ENCODE measurements at places on chromosomes 2 and 18.

- no peak for DNase-seq
Observed at GRCh38 chr2:15092181-15092580, 459.7 kb downstream of the LRATD1 start.

GRCh38 chr2:108924580-108925251 lies 64.3 kb downstream of the EDAR start:
- DNase-seq = no peak

GRCh38 chr2:164840930-164841718 lies 499 bp downstream of the COBLL1 start:
- no peak for DNase-seq

DNA sequence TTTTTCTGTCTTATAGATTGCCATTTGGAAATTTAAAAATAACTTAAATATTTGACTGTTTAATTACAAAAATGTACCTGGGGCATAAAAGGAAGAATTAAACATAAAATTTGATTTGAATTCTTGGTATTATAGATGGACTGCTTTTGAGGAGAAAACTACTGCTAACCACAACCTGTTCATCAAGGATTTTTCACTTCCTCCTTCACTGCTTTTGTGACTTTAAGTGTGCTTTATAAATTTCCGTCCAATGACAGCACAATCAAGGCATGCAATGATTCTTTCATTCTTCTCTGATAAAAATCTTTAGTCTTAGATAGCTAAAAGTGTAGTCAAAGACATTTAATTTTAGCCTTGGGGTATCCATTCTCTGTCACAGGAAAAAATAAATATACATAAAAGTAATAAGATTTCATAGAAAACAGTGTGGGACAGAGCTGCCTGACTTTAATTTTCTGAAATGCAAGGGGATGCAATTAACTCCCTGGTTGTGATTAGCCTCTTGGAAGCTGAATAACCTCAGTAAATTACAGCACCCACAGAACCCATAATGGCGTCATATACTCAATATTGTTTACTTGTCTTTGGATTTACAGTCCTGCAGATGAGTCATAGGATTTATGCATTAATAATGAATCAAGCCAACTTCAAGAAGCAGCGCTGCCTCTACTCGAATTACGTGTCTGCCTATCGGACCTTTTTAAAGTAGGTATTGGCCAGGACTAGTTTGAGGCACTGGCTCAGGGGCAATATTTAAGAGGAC lies 587.9 kb downstream of the NRXN1 start:
- DNase-seq = peak; percentile 87

DNA sequence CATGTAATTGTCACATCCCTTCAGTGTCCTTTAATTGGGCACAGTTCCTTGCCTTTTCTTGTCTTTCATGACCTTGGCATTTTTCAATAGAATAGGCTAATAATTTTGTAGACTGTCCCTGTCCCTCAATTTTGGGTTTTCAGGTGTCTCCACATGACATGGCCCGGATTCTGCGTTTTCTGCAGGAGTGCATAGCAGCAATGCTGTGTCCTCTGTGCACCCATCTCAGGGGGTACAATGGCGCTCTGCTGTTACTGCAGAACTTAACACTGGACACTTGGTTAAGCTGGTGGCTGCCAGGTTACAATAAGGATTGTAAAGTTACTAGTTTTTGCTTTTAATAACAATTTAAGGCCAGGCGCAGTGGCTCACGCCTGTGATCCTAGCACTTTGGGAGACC lies 51.3 kb downstream of the INPP5D start:
- no peak for DNase-seq

- DNase-seq = no peak
Observed at GRCh38 chr2:217790195-217790594, 212.6 kb downstream of the TNS1 start.

DNA sequence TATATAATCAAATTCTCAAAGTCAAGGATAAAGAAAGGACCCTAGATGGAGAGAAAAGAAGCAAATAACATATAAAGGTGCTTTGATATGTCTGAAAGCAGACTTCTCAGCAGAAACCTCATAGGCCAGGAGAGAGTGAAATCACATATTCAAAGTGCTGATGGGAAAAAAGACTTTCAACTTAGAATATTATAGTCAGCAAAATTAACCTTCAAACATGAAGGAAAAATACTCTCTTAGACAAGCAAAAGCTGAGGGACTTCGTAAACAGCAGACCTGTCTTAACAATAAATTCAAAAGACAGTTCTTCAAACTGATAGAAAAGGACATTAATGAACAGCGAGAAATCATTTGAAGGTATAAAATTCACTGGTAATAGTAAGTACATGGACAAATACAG lies 107.2 kb upstream of the KCNH7 start:
- DNase-seq = no peak

DNA sequence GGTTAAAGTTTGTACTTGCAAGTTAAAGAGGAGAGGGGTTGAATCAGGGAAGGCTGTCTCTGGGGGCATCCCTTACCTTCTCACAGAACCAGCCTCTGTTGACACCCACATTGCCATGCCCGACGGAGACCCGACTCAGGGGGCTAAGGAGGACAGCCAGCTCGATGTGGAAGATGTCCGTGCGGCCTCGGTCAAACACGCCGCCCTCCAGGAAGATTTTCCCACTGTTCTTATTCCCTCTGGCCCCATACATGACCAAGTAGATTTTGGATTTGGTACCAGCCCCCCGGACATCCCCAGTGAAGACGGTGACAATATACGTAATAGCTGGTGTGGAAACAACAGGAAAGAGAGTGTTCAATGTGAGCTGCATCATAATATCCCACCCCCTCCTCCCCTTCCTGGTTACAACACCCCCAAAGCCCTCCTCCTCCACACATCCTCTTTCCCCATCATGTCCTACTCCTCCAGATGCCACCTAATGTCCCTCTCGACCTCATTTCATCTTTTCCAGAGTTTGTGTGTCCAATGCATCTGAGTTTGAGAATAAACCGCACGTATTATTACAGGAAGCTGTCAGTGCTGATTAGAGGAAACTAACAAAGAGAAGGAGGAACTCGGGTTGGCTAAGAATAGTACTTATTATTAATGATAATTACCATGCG lies 55.7 kb downstream of the LOXHD1 start:
- DNase-seq = no peak

DNA sequence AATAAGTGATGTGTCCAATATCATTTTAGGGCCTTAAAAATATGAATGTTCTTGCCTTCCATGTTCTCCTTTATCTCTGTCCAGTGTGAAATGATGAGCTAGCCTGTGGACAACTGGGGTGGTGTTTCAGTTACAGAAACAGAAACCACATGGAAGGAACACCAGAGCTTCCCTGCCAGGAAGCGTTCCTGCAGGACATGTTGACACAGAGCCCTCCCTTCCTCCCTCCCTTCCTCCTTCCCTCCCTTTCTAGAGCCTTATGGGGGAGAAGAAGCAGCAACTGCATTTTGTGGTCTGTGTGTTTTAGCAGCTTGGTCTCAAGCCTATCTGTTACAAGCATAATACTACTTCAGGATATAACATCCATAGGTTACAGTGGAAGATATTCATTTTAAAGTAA lies 539.7 kb upstream of the NETO1 start:
- DNase-seq = no peak

DNA sequence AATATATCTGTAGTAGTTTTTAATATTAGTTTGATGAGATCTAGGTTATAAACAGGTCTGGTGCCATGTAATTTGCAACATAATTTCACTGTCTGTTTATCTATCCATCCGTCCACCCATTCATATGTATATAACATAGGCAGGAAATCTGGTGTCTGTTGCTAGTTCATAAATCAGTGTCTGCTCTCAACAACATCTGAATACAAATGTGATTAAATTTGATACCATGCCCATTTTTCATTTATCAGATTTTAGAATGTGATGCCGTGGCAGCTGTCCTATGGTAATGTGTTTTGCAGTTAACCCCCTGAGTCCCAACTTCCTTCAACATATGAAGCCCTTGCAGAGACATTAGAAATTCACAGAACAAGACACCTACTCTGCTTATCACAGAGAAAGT lies 228.4 kb downstream of the CMPK2 start:
- DNase-seq = no peak

GRCh38 chr18:63997606-63998005 lies 27.7 kb downstream of the SERPINB8 start:
- DNase-seq = no peak

DNA sequence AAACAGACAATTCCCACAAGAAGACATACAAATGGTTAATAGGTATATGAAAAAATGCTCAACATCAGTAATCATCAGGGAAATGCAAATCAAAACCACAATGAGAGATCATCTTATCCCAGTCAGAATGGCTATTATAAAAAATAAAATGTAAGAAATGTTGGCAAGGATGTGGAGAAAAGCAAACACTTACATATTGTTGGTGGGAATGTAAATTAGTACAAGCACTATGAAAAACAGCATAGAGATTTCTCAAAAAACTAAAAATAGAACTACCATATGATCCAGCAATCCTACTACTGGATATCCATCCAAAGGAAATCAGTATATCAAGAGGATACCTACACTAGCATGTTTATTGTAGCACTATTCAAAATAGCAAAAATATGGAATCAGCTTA lies 186.6 kb downstream of the NOL4 start:
- DNase-seq = no peak

DNA sequence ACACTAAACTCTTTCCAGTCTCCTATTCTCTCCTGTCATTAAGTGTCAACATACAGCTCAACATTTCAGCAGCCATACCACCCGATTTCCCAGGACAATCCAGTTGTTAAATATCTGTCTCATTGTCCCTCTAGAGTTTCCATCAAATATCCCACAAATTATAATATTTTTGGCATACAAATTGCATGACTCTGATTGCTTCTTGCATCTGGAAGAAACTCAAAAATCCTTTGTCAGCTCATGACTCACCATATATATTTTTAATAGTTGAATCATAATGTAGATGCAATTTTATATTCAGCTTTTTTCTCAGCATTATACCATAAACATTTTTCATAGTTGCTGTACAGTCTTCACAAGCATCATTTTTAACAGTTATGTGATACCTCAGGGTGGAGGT lies 7.2 kb downstream of the SLC30A3 start:
- no peak for DNase-seq

DNA sequence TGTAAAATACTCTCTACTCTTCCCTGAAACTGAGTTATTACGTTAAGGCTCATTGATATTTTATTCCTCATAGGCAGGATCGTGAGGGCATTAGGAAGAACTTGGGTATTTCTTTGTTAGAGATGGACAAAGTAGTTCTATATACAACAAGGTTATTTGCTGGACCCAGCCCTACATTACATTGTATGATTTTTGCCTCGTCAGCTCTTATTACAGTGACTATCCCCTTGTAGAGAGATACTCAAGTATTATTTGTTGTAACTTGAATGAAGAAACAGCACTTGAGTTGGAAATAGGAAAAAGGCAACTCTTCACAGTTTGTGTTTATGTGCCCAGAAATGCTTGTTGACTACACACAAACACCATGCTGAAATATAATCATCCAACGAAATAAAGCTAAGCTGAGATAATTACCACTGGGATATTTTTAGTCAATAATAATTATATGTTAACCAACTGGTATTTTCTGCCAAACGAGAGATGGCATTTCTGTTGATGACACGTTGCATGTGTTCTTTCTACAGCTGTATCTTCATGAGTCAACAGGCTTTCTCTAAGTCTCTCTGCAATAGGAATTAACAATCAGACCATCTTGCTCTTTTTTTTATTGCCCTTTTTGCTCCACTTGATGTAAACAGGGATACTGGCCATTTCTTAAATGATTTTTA lies 947.6 kb downstream of the DPP10 start:
- no peak for DNase-seq

- DNase-seq = no peak
Observed at GRCh38 chr2:190113000-190113399, 50.5 kb upstream of the MSTN start.

- no peak for DNase-seq
Observed at GRCh38 chr18:59769129-59769865, 72.1 kb upstream of the CCBE1 start.

- DNase-seq = no peak
Observed at GRCh38 chr2:182049372-182050148, 63.9 kb downstream of the PPP1R1C start.

- DNase-seq = no peak
Observed at GRCh38 chr2:223587301-223587700, 14.9 kb downstream of the SCG2 start.

- DNase-seq = no peak
Observed at GRCh38 chr2:620471-621302, 56.5 kb downstream of the TMEM18 start.

- no peak for DNase-seq
Observed at GRCh38 chr2:148952621-148953020, 77.6 kb downstream of the KIF5C start.

DNA sequence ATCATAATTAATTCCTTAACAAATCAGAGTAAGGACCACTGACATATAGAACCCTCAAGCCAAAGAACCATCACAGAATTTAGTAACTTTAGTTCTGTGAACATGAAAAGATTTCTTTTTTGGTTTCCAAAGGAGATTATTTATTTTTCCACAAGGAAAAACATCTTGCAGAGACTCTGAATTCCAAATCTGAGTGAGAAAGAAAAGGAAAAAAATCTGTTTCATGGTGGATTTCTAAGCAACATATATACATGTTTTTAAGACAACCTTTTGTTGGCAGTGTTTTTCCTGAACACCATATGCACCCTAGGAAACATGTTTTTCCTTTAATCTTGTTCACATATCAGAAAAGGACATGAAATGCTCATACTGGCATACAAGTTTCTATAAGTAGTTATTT lies 149.8 kb downstream of the AGPS start:
- DNase-seq = no peak

DNA sequence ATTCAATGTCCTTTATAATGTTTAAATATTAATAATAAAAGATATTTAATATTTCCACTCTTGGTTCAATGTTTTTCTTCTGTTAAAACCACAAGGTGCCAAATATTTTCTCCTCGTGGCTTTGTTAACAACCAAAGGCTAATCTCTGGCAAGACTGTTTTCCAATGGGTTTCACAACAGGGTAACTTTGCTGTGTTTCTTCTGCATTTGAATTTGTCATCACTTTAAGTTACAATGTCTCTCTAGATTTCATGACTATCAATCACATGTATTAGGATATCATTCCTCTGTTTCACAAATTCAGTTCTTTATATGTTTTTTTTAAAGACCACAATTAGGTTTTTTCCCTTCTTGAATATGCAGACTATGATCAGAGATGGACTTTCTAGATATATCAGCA lies 469.8 kb upstream of the ACVR2A start:
- DNase-seq = no peak

GRCh38 chr18:51660188-51660715 lies 462.8 kb upstream of the MEX3C start:
- no peak for DNase-seq

DNA sequence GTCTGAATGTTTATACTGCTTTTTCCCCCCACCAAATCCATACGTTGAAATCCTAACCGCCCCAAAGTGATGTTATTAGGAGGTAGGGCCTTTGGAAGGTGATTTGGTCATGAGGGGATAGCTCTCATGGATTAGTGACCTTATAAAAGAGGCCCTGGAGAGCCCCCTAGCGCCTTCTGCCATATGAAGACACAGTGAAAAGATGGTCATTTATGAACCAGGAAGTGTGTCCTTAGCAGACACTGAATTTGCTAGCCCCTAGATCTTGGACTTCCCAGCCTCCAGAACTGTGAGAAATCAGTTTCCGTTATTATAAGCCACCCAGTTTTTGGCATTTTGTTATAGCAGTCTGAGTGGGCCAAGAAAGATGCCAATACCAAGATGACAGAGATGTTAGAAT lies 7.2 kb upstream of the TSN start:
- DNase-seq = no peak

GRCh38 chr2:32990556-32990955 lies 43.8 kb downstream of the LTBP1 start:
- DNase-seq = no peak

GRCh38 chr2:159879051-159879604 lies 81.1 kb upstream of the CD302 start:
- no peak for DNase-seq

All from NCI-H1417 treated with DMSO at 0.1 percent for 48 hours (cell line).